ENCODE measurements at places on chromosomes 13 and 19. TPM values are rescaled to one million over a fixed set of nuclear protein-coding genes. Genes with fewer than 3 reads are reported as not detected.

The NLRP7 gene
- total RNA-seq = not detected

The SERP2 gene
- not detected for total RNA-seq

The KISS1R gene
- total RNA-seq = 0.31 TPM

The SMIM17 gene
- total RNA-seq = not detected

The CTXN1 gene
- 21.5 TPM for total RNA-seq

The FIZ1 gene
- total RNA-seq = 24.1 TPM

The FCGBP gene
- 1.3 TPM for total RNA-seq

The SIPA1L3 gene
- 30.2 TPM for total RNA-seq

The ZNF541 gene
- total RNA-seq = not detected

The WDR88 gene
- not detected for total RNA-seq

The OR7C1 gene
- total RNA-seq = not detected

The DLL3 gene
- total RNA-seq = 10.1 TPM

The RTBDN gene
- 0.33 TPM for total RNA-seq

The TFDP1 gene
- 112 TPM for total RNA-seq

The NLRP4 gene
- not detected for total RNA-seq

The PCDH17 gene
- total RNA-seq = not detected

The MBD3 gene
- 54.3 TPM for total RNA-seq

The CLN5 gene
- total RNA-seq = 9.0 TPM

The BEST2 gene
- 1.8 TPM for total RNA-seq

The RNF225 gene
- total RNA-seq = 0.19 TPM

The TOMM40 gene
- 241 TPM for total RNA-seq

The SOHLH2 gene
- total RNA-seq = not detected

The WASF3 gene
- 0.13 TPM for total RNA-seq

The ZNF835 gene
- not detected for total RNA-seq

The ATXN8OS gene
- total RNA-seq = not detected

The APOC4 gene
- total RNA-seq = not detected

The SHC2 gene
- total RNA-seq = 0.60 TPM

The ZSCAN1 gene
- total RNA-seq = not detected

The ZNF382 gene
- 0.07 TPM for total RNA-seq

The KLK12 gene
- total RNA-seq = not detected

Measured in A549 treated with Mapracorat at 1 μM for 4 hours (cell line).